ENCODE measurements at places on chromosomes 5 and 9.
A peak's percentile ranks its signal among the peaks of the same experiment; 100 is the strongest.

GRCh38 chr5:174243904-174244303 lies 198.4 kb downstream of the NSG2 start:
- no peak for DNase-seq

DNA sequence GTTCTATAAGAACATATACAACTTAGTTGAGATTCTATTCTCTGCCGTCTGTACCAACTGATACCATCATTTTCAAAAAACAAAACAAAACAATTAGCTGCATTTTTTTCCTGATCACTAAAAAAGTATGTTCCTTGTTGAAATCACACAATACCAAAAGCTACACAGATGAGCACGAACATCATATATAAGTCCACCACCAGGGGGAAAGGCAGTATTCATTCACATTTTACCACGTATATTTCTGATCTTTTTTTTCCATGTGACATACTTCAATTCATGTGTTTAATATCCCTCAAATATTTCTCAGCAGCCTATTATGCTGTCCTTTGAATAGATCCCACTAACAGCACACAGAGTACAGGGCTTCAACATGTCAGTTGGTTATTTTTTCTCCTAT lies 40.6 kb downstream of the IRX2 start:
- no peak for DNase-seq

DNA sequence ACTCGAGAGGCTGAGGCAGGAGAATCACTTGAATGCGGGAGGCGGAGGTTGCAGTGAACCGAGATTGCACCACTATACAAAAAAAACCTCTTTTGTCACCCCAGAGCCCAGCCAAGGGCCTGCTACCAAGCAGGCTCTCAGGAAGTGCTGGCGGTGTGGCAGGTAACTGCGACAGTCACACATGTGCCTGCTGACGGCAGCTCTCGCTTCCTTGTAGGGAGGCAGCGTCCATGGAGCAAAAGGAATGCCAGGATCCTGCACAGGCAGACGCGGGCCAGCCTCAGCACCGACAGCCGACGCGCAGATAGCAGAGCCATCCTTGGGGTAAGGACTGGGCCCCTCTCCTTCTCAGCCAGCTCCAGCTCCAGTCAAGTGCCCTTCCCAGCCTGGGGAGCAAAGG lies 3.9 kb downstream of the LRRC8A start:
- no peak for DNase-seq

GRCh38 chr5:42592401-42593140 lies 164.0 kb upstream of the CCDC152 start:
- no peak for DNase-seq

- no peak for DNase-seq
These were observed 210.2 kb upstream of the TARS1 start for GRCh38 chr5:33230467-33231078.

- DNase-seq, result no peak
These were observed 56.8 kb downstream of the MINAR2 start for GRCh38 chr5:129804705-129805104.

DNA sequence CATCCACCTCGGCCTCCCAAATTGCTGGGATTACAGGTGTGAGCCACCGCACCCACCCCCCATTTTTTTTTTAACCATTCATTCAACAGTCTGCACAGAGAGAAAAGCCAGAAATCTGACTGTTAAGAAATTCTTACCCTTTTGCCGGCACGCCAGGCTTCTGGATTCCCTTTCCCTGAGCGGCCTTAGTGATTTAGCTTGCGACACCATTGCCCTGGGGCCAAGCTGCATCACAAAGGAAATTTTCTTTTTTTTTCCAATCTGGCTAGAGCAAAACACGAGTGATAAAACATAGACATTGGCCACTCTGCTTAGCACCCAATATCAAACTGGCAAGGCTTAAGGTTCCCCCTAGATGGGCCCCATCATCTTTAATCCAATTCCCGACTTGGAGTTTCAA lies 21.2 kb upstream of the ATOSB start:
- no peak for DNase-seq

- DNase-seq, result no peak
These were observed 141.3 kb downstream of the MAN2A1 start for GRCh38 chr5:109830955-109831502.

DNA sequence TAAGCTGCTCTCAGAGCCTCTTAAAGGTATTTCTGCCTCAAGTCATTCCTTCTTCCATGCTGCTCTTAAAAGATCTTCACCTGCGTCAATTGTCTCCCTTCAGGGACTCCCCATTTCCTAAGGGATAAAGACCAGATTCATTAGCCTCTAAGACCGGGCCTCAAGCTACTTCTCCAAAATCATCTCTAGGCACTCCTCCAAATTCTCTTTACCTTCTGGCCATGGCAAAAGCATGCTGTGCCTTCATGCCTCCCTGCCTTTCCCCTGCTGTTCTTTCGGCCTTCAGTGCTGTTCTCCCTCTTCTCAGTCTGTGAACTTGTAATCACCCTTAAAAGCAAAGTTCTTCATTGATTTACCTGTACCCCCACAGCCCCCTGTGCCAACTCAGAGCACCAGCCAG lies 4.4 kb downstream of the TMOD1 start:
- DNase-seq, result no peak

GRCh38 chr9:73575101-73576060 lies 423.7 kb downstream of the ANXA1 start:
- DNase-seq, result no peak

- DNase-seq, result no peak
These were observed 647.7 kb upstream of the WWC1 start for GRCh38 chr5:167643631-167644280.

GRCh38 chr9:82781921-82782392 lies 281.0 kb downstream of the RASEF start:
- no peak for DNase-seq

- DNase-seq, result no peak
These were observed 975 bp downstream of the TPRN start for GRCh38 chr9:137199411-137200121.

DNA sequence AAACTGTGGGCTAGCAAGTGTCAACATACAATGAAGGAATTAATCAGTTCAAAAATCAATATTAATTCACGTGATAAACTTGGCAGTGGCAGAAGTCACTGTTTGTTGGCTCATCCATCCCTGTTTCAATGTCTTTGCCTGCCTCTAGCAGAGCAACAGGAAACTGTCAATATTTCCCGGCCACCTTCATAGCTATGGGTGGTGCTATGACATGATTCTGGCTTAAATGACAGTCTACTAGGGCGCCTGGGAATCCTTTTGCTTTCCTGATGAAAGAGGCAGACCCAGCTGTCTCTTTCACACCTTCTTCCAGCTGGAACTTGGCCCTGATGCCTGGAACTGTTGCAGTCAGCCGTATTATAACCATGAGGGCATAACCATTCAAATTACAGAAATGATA lies 72.1 kb upstream of the DNAH5 start:
- no peak for DNase-seq

- no peak for DNase-seq
These were observed 23.6 kb downstream of the TICAM2 start for GRCh38 chr5:115578657-115579056.

DNA sequence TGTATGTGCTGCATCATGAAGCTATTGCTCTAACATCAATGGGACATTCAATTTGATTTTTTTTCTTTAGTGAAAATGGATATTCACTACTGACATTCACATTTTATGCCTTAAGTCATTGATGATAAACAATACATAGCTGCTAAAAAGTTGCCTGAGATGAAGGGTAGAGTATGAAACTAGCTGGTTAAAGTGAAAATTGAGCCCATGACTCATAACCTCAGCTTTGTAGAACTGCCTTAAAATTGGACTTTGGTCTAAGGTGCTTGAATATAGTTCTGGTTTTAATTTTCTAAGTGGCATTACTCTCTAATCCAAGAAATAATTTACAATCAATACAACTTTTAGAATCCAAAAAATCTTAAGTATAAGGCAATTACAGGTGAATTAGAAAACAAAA lies 740.4 kb upstream of the RIOK2 start:
- DNase-seq, result no peak

DNA sequence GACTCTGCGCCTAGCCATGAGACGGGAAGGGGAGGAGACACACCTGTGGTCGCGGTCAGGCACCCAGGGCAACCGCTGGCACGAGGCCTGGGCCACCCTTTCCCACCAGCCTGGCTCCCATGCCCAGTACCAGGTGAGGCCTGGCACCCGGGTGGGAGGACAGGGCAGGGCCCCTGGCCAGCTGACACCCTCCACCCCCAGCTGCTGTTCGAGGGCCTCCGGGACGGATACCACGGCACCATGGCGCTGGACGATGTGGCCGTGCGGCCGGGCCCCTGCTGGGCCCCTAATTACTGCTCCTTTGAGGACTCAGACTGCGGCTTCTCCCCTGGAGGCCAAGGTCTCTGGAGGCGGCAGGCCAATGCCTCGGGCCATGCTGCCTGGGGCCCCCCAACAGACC lies 5.0 kb downstream of the MAMDC4 start:
- DNase-seq, result peak; percentile 50

DNA sequence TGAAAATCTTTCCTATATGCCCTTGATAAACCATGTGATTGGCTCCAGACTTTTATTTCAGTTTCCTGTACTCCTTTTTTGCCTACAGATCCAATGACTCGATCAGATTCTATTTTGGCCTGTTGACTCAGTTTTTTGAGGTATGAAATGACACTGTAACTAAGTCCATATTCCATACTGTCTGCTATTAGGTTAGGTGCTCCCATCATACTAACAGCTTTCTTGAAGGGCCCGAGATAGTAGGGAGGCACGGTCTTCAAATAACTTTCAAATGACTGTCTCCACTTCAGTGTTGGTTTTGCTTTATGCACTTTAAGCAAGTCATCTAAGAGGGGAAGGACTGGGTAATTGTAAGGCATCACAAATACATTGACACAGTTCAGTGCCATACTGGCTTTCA lies 295.4 kb upstream of the DAB2 start:
- DNase-seq, result no peak

- DNase-seq, result no peak
These were observed 42.3 kb downstream of the TENT4A start for GRCh38 chr5:6755519-6755918.

DNA sequence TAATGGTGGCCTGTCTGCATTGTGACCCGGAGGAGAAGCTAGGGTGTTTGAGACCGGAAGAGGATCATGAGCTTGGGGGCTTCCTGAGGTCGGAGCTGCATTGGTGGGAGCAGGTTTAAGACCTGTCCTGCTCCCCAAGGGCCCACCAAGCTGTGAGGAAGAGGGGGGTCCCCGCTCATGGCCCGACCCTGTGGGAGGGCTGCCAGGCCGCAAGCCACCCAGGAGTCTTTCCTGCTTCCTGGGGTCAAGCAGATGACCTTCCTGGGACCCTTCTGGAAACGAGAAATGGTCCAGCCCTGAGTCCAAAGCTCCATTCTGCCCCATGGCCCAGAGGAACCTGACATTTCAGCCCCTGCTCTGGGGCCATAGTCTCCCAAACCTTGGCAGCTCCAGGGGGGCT lies 61.5 kb upstream of the RNU6ATAC start:
- DNase-seq, result no peak

- no peak for DNase-seq
These were observed 413.6 kb downstream of the ELAVL2 start for GRCh38 chr9:23412458-23412857.

DNA sequence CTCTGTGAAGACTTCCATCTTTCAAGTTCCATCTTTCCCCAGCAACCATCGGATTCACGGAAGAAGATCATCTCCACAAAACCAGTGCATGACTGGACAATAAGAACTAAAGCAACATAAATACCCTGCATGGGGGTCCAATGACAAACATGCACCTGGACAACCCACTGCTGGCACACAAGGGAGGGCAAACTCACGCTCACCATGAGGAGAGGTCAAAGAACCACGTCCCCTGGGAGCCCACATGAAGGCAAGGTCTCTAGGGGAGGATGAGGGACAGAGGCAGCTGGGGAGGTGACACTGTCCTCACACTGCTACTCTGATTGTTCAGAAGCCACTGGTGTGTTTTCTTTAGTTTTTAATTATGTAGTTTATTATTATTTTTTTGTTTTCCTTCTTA lies 190.8 kb downstream of the MED10 start:
- DNase-seq, result no peak

DNA sequence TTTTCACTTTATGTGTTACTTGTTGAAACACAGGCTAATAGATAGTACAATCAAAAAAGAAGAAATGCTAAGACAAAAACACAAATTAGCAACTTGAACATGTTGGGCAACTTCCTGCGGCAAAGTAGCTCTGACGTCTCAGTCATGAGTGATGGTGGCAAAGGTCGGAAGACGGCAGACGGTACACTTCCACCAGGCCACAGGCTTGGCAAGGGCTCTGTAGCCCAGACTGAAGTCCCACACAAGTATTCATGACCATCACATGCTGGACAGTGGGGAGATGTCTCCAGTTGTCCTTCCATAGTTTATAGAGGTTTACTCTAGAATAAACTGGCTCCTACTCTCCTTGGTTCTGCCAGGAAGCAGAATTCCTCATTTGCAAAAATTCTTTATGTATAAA lies 831.3 kb downstream of the MTRR start:
- no peak for DNase-seq

DNA sequence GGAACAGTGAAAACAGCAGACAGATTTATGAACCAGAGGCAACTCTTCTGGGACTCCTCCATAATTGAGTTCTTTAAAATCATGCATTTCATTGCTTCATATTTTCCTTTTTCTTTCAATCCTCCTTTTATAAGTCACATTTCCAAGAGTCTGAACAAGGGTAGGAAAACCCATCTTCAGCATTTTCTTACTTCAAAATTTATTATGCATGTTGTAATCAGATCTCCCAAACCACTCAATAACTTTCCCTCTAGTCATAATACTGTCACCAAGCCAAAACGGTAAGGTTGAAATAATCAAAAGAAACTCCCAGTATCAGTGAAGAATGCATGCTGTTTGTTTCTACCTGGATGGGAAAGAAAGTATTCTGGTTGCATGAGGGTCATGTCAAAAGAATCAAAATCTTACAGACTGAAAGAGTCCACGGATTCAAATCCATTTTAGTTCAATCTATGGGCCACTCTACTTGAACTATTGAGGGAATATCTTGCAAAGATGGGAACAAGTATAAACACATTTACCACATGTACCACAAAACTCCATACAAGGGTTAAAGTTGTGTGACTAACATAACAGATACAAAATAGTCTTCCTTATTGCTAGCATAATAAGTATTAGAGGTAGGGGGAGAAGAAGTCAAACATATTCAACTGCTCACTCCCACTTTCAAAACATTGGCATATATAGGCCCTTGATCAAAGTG lies 797.3 kb downstream of the MAT2B start:
- no peak for DNase-seq

DNA sequence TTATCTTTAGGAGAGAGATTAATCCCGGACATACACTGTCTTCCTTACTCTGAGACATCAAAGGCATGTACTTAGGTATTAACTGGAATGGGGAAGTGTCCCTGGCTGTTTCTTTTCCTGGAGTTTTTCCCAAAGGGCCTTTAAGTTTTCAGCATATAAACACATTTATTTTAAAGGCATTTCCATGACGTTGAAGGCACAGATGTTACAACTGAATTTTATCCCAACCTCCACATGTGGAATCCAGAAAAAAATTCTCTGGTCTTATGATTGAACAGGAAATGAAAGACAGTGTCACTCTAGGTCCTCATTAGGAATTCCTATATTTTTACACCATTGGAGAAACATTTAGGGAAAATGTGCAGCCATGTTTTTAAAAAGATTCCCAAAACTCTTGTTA lies 41.6 kb upstream of the SHOC1 start:
- no peak for DNase-seq

- no peak for DNase-seq
These were observed 131.9 kb downstream of the GABBR2 start for GRCh38 chr9:98576859-98577258.

- no peak for DNase-seq
These were observed 9.0 kb downstream of the NDUFS4 start for GRCh38 chr5:53569453-53569852.

Measured in mucosa of descending colon (tissue), 3 donors.